Esophagus mucosa (tissue), 1 donor: ENCODE measurements at places on chromosomes 3 and 15. TPM values are rescaled to one million over a fixed set of nuclear protein-coding genes. Genes with fewer than 3 reads are reported as not detected.

SERPINI2 gene
- total RNA-seq: not detected

TMEM212 gene
- not detected for total RNA-seq

ABCF3 gene
- 45.3 TPM for total RNA-seq

RAB6B gene
- 3.3 TPM for total RNA-seq

USP13 gene
- 3.3 TPM for total RNA-seq

ZPLD1 gene
- not detected for total RNA-seq

CD80 gene
- total RNA-seq: 0.08 TPM

CTXN2 gene
- total RNA-seq: not detected

GPR27 gene
- 4.3 TPM for total RNA-seq

SH2D7 gene
- total RNA-seq: not detected

CD276 gene
- 14.7 TPM for total RNA-seq

ASB7 gene
- 8.3 TPM for total RNA-seq

SLC2A2 gene
- total RNA-seq: not detected

TRAIP gene
- total RNA-seq: 5.5 TPM

FAM107A gene
- total RNA-seq: 4.1 TPM

ZNF501 gene
- total RNA-seq: 1.1 TPM

MYO1E gene
- total RNA-seq: 117 TPM

PROK2 gene
- total RNA-seq: not detected

LRRC15 gene
- 0.04 TPM for total RNA-seq

RBM5 gene
- 59.5 TPM for total RNA-seq

FSD2 gene
- not detected for total RNA-seq

SLC22A14 gene
- 0.24 TPM for total RNA-seq

WDR76 gene
- total RNA-seq: 10.4 TPM

ASB14 gene
- not detected for total RNA-seq

MYD88 gene
- total RNA-seq: 41.5 TPM
